ENCODE measurements at places on chromosomes 12 and 14. TPM values are rescaled to one million over a fixed set of nuclear protein-coding genes. Genes with fewer than 3 reads are reported as not detected.

- H3K27me3 ChIP-seq: peaks cover 20% of the 10 kb centered on the region
- no peak overlapping the region for H3K4me3 ChIP-seq
- DNase-seq: no peak
- peaks cover 47% of the 10 kb centered on the region for H3K36me3 ChIP-seq
- peaks cover 12% of the 10 kb centered on the region for H3K4me1 ChIP-seq
Measured at GRCh38 chr14:37623426-37623951, 28.1 kb downstream of the TTC6 start.

Gene RBP5
- 5.8 TPM for total RNA-seq

Gene SLCO1B1
- 0.17 TPM for total RNA-seq

GRCh38 chr12:64810831-64811230, 13.6 kb upstream of the TBC1D30 start:
- no peak overlapping the region for H3K27ac ChIP-seq
- peaks cover 6% of the 10 kb centered on the region for H3K4me1 ChIP-seq
- H3K36me3 ChIP-seq: no peaks in the 10 kb centered on the region
- peaks cover 9% of the 10 kb centered on the region for H3K27me3 ChIP-seq
- DNase-seq: no peak

DNA sequence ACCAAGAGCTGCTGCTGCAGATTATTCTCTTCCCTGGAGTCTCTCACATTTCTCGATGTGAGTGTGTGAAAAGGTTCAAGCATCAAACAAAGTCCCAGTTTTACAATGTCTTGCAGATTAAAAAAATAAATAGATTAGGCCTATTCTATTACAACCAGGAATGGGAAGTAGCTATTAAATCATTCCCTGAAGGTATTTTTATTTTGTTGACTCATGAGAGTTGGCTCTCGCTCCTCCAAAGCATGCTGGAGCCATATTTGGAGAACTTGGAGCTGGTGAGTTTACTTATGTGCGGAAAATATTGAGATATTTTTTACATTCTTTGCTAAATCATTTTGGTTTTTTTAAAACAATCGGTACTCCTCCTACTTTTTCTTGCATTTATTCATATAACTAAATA, 572.3 kb downstream of the ETNK1 start:
- H3K4me1 ChIP-seq: peaks cover 4% of the 10 kb centered on the region
- H3K36me3 ChIP-seq: no peaks in the 10 kb centered on the region
- H3K27me3 ChIP-seq: no peaks in the 10 kb centered on the region
- no peak for DNase-seq
- no peak overlapping the region for H3K4me3 ChIP-seq

All from progenitor cell of endocrine pancreas (in vitro differentiated cells).